ENCODE measurements at places on chromosomes 2 and 18.

- no peak for DNase-seq
These were observed 5.4 kb upstream of the ANTXR1 start for GRCh38 chr2:69007603-69008002.

GRCh38 chr2:232104076-232104646 is 142.6 kb downstream of the DIS3L2 start:
- no peak for DNase-seq

GRCh38 chr2:110755491-110756078 is 23.2 kb downstream of the ACOXL start:
- no peak for DNase-seq

DNA sequence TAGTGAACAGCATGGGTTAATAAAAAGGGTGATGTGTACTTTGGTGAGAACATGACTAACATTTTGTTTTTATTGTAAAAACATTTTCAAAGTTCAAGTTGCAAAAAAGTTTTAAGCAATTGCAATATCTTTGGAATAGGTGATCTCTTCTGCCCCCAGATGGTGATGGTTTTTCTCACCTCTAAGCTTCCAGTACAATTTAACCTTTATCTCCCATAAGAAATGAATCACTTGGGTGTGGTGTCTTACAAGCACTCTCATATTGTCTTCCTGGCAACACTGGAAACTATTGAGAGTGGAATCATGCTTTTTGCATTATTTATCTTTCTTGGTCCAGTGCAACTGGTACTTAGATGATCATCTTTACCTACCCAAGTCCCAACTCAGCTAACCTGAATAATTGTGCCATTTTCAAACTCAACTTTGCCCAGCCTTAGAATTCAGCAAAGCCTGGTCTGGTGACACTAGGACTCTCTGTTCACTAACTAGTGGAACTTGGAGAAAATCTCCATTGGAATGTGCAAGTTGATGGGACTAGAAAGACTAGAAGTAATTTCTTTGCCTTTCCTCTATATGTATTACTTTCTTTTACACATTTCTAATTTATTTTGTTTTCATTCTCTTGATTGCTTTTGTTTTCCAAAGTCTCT is 964.7 kb upstream of the ZEB2 start:
- DNase-seq, result no peak

DNA sequence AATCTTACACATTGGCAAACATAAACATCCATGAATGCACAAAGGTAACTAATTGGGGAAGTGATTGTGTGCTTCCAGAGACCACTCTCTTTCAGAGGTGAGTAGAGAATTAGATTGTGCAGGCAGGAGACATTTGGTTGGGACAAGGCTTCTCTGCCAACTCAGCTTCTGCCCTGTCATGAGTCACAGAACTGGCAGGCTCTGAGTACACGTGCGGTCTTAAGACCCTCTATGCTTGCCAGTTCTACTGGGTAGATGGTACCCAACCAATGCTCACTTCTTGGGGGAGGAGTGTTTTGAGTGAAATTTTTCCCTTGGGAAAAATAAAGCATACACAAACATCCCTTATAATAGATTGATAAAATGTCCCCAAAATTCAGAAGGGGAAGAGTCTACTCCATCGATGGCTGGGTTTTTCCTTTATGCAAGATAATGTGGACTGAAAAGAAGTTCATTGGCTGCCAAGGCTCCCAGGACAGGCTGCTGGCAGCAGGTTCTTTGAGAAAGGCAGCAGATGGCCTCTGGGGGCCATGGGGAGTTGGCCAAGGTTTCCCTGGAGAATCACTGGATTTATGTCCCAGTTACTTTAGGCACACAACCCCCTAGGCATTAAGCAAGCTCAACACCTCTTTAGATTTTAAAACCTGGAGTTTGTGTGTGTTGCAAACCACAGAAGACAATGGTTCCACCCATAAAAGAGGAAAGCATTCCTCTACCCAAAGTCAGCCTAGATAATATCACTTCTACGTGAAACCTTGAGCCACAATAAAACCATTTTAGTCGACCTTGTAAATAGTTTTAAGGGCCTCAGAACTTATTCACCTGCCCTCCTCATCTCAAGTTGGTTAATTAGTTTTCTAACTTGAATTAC is 417.0 kb downstream of the TXNL1 start:
- DNase-seq, result no peak

GRCh38 chr2:123791684-123792083 is 233.4 kb upstream of the CNTNAP5 start:
- no peak for DNase-seq

- peak; percentile 58 for DNase-seq
These were observed 494 bp downstream of the HNRNPLL start for GRCh38 chr2:38602136-38602731.

DNA sequence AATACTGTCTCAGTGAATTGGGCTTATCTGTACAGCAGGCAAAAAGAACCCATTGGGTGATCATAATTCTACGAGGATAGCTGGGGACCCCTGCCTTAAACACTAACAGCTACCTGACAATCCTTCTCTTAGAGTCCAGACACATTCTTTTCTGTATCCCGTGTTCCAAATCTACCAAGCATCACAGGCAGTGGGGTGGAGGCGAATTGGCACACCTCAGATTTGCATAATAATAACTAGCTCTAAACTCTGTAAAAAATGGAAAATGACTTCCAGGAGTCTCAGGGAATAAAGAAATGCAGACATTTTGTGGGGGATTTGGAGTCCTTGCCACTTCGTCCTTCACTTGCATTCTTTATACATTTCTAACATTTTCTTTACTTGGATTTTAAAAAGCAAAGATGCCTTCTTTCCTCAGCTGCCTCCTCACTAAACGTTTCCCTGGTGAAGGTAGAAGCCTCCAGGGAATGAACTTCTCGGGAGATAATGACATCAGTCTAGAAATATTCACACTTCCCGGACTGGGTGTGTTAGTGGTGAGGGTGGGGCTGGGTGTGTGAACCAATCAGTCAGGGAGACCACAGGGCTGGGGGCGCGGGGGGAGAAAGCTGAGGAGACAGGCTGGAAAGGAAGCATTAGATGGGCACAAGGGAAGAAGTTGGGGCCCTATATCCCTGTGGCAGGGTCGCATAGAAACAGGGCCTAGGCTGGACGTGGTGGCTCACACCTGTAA is 59.1 kb upstream of the BOD1L2 start:
- DNase-seq, result no peak

- no peak for DNase-seq
These were observed 142.4 kb upstream of the RBBP8 start for GRCh38 chr18:22790545-22791309.

DNA sequence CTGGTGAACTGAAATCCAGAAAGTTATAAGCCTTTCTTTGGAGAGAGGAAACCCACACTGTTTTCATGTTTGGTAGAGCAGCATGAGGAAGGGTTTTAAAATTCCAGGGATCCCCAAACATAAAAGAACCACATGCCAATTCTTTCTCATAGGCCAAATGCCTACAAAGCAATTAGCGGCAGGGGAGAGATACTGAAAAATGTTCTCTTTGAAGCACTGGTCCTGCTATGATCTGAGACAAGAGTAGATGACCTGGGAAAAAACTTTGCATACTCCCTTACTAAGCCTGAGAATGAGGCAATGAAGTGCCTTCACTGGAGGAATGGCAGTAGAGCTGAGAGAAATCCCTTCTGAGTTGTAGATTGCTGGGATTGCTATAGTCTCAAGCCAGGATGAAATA is 1261.7 kb downstream of the DSC3 start:
- no peak for DNase-seq

GRCh38 chr18:12038082-12038638 is 55.5 kb upstream of the ANKRD62 start:
- DNase-seq, result no peak
